Fibroblast of villous mesenchyme (primary cell): ENCODE measurements at places on chromosomes 16 and 17. TPM values are rescaled to one million over a fixed set of nuclear protein-coding genes. Genes with fewer than 3 reads are reported as not detected.

- DNase-seq, result peak; percentile 29
Measured at GRCh38 chr16:2776500-2777139, 460 bp downstream of the ELOB start.

DNA sequence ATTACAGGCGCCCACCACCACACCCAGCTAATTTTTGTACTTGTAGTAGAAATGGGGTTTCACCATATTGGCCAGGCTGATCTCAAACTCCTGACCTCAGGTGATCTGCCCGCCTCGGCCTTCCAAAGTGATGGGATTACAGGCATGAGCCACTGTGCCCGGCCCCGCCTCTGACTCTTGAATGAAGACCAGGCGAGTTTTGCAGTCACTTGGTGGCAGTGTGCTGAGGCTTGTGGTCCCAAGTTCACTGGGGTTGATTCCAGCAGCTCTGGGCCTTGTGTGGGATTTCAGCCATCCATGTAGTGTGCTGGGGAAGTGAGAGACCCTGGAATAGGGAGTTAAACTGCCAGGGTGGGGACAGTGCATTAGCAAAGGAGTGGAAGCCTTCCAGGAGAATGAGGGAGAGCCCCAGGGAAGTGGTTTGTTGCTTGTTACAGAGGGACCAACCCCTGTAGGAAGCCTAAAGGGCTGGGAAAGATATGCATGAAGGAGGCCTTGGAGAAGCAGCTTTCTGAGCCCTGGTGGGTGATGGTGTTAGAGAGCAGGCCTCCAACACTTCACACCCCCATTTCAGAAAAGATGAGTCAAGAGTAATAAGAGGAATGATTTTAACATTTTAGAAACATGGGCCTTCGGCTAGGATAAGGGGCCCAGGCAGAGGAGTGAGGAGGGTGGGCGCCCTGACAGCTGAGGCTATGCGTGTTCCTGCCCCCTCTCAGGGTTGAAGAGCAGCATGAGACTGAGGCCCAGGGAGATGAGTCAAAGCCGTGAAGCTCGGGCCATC, 14.5 kb downstream of the PSKH1 start:
- no peak for DNase-seq

DNA sequence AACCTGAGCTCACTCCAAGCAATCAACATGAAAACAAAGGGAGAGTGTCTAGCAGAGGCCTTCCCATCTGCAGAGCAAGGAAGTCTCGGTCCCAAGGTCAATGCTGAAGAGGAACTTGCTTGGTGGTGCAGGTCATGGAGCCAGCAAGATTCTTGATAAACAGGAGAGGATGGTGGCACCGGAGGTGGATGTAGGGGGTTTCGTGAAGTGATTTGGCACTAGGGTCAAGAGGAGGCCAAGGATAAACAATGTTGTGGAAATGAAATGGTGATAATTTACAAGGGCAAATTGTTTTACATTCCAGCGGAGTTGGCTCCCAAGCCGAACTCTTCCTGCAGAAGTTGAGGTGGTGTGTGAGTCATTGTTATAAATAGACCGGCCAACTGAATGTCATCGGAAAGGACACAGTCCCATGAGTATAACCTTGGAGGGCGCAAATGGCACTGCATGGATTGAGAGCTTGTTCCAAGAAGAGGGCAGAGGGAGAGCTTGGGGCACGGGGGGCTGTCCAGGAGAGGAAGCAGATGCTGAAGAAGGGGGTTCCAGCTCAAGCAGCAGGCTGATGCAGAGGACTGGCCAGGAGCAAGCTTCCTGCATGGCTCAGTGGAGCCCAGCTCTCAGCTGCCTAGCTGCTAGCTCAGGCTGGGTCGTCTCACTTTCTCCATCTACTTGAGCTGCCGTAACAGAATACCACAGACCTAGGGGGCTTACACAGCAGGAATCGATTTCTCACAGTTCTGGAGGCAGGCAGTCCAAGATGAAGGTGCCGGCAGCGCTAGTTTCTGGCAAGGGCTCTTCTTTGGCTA, 136.6 kb downstream of the COPRS start:
- DNase-seq, result peak; percentile 72

The PTGES3L gene
- 1.3 TPM in 2 replicates for total RNA-seq

- DNase-seq, result no peak
Measured at GRCh38 chr17:49980703-49981197, 11.8 kb downstream of the DLX4 start.

DNA sequence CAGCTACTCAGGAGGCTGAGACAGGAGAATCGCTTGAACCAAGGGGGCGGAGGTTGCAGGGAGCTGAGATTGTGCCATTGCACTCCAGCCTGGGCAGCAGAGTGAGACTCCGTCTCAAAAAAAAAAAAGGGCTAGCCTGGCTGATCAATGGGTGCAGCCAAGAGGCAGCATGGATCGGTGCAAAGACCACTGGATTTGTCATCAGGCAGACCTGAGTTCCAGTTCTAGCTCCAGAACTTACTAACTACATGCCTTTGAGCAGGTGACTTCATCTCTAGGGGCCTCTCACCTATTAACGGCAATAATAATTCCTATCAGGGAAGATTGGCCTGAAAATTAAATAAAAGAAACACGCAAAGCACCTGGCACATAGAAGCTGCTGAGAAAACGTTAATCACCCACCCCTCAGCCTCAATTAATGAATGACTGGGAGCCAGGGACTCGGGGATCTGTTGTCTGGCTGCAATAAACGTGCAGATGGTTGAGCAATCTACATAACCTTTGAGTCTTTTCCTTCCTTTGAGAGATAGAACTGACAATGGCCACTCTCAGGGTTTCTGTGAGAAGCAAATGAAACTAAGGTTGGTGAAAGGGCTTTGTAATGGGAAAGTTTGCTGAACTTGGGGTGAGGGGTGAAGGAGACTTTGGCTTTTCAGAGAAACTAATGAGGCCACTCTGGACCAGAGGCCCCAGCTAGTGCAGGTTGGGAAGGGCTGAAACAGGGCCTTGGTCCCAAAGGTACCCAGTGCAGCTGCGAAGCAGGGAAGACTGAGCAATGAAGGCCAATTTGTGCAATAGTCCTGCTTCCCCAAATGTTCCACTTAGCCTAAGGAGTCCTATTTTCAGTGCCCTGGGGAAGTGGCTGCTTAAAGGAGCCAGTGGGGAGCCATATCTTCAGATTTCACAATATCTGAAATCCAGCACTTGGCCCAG, 7.6 kb downstream of the SEZ6L2 start:
- DNase-seq, result no peak

DNA sequence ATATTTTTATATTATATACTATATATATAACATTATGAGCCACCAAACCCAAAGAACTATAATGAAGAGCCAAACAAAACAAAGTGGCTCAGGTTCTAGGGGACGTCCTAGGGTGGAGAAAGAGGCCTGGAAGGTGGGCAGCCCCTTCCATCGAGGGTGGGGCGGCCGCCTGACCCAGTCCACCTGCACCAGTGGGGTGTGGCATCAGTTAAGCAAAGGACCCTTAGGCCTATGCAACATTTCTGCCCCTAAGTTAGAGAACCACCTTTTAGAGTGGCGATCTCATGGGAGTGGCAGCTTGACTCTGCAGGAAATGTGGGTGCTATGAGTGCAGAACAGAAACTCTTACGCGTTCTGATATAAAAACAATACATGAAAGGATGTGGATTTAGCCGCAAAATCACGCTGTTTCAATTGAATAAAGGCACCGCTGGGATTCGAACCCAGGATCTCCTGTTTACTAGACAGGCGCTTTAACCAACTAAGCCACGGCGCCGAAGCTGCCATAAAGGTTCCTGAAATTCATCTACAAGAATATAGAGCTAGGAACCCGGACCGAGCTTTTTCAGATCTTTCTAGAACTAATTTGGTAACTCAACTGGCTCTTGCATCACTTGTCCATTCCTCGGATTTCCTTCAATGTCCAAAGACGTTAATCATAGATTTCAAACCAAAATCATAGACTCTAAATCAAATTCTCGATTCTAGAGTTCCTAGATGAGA, 15.6 kb upstream of the AURKB start:
- DNase-seq, result peak; percentile 80

DNA sequence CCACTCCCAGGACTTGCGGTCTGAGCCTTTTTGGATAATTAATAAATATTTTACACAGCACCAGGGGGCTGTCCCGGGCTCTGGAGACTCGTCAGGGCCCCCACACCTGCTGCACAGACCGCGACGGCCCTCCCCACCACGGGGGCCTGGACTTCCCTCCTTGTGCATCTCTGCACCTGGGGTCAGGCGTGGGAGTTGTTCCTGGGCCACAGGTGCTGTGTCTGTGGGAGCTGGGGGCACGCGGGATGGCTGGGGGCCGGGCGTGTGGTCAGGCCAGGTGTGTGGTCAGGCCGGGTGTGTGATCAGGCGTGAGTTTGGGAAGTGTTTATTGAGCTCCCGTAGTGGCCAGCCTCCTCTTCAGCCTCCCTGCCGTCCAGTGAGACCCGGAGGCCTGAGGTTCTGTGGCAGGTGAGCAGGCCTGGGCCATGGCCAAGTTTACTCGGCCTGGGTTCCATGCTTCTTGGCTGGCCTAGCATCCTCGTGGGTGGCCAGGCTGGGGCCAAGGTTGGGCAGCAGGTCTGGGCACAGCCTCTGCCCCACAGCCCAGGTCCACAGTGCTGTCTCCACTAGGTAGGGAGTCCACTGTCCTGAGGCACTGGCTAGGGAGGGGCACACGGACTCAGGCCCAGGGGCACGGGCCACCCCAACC, 1.9 kb upstream of the STUB1 start:
- no peak for DNase-seq

- DNase-seq, result no peak
Measured at GRCh38 chr17:40611840-40612474, 35.7 kb downstream of the SMARCE1 start.

- DNase-seq, result peak; percentile 97
Measured at GRCh38 chr17:80789356-80789902, 202.2 kb upstream of the CHMP6 start.

The CD79B gene
- total RNA-seq, result not detected in 2 replicates

The REXO5 gene
- total RNA-seq, result 6.9 and 8.1 TPM in 2 replicates

DNA sequence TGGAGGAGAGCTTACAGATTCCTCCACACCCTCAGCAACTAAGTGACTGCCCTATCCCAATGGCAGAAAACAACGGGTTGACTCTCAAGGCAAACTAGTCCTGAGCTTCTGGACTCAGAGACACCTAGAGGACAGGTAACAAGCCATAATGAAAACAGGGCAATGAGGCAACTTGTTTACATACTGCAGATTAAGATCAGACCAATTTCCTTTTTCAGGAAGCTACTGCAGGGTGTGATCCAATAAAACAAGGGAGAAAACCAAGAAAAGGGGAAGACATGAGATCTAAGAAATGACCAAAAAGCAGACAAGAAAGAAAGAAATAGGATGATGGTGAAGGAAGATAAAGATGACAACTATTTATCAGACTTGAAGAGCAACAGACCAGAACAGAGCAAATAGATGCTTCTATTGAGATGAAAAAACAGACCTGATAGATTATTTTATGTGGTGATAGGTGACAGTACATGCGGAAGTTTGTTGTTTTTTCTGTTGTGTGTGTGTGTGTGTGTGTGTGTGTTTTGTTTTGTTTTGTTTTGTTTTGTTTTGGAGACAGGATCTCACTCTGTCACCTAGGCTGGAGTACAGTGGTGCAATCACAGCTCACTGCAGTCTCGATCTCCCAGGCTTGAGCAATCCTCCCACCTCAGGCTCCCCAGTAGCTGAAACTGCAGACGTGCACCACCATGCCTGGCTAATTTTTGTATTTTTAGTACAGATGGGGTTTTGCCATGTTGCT, 120.7 kb downstream of the GAS7 start:
- no peak for DNase-seq

The ZP2 gene
- total RNA-seq, result not detected in 2 replicates

DNA sequence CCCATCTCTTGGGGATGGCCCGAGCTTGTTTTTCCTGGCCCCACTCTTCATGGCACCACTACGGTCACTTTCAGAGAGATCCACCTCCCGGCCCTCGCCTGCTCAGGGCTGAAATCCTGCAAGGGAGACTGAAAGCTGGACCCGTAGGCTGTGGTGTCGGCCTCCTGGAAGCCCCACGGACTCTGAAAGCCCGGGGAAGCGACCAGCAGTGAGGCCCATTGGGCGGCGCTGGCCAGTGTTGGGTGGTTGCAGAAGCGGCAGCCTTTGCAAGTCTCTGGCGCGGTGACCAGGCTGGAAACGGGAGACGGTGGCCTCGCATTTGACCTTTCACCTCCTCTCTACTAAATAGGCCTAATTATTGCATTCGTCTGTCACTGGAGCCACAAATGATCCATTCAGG, 186.0 kb upstream of the FOXF1 start:
- no peak for DNase-seq

- peak; percentile 98 for DNase-seq
Measured at GRCh38 chr17:70137451-70138230, 31.7 kb upstream of the KCNJ2 start.

DNA sequence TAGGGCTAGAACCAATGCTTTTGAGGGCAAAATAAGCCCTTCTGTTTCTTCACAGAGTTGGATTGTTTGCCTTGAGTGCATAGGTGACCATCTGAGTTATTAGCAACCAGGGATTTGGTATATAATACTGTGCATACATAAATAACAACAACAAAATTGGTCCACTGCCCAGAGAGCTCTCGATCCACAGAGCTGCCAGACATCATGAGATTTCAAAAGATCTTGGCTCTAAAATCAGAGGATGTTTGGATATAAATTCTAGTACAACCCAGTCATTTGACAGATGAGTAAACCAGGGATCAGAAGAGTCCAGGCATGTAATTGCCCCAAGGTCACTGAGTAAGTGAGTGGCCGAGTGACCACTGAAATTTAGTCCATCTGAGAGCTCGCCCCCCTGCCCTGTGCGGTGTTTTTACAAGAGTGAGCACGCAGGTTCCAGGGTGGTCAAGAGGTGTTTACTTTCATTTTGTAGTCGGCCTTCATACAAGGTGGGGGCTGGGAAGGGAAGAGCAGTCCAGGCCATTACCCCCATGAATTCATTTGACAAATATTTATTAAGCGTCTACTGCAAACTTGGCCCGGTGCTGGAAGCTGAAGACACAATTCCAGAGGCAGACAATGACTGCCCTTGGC, 1.8 kb upstream of the MT2A start:
- peak; percentile 95 for DNase-seq

DNA sequence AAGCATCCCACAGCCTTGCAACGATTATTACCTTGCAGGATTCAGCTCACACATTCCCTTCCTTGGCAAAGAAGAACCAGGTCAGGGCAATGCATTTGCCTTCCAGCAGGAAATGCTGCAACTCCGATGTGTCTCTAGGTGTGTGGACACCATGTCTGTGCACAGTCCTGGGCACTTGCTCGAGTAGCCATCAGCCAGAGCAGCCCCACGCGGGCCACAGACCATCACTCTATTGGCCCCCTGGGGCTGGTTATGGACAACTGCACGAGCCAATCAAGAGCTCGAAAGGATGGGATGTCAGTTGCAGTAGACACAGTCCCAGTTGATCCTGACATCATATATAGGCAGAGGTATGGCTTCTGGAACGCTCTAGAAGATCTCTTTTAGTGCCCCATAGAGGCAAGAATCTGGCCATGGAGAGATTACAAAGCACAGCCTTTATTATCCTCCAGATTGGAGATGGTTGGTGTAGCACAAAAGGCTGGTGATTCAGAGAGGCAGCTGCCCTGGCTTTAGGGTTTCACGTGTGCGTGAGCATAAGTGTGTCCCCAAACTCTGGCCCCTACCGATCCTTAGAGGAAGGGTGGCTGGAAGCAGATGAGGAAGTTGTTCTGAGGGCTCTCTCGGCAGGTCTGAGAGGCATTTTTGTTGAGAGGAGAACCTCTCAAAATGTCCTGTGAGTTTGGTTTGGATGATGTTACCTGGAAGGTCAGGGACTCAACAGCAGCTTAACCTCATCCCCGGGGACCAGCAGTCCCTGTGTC, 403.8 kb downstream of the SEC14L1 start:
- no peak for DNase-seq

The ZG16 gene
- total RNA-seq, result not detected in 2 replicates

The TP53TG3D gene
- total RNA-seq, result 0.43 and 1.3 TPM in 2 replicates
